Activated naive CD4-positive, alpha-beta T cell (primary cell): ENCODE measurements at places on chromosomes 2 and 18.

GRCh38 chr2:16664052-16664731 is 1.4 kb downstream of the CYRIA start:
- no peak for DNase-seq

DNA sequence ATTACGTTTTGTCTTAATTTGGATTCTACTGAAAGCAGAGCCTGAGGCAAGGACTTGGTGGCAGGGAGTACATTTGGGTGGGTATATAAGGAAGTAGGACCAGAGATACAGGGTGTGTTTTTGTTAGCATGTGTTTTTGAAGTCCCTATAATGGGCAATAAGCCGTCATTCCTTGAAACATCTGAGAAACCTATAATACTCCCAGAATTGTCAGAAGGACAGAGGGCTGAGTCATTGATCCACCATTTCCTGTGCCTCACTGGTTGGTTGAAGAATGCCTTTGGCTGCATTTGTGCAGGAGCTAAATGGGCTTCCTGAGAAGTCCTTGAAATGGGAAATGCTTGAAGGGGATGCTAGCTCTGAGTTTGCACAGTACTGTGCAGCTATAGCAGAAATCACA is 281.8 kb upstream of the ZEB2 start:
- no peak for DNase-seq

DNA sequence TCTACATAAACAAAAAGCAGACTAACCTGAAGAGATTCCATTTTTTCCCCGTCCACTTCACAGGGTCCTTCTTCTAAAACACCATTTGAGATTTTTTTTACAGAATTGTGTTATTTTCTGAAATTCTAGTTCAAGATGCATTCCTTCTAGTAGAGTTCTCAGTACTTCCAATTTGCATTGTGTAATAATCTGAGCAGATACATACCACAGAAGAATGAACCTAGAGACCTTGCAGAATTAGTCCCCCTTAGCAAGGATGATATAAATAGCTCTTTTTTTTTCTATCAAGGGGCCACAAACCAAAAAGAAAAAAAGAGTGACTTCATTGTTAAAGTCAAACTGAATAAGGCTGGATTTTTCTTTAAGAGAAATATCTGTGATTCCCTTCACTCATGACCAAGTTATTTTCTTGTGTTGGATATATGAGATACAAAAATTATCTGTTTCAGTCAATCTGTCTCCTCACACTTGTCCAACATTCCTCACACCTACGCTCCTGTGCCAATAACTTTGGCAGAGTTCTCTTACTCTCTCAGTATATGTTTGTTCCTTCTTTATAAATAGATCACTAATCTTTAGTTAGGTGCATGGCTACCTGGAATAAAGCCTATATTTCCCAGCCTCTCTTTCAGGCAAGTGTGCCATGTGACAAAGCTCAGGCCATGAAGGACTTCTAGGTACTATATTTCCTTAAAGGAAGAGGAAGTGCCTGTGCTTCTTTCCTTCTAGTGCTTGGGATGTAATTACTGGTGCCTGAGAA is 183.5 kb downstream of the ZNF385B start:
- no peak for DNase-seq

- no peak for DNase-seq
Observed at GRCh38 chr2:28639836-28640235, 111.8 kb upstream of the PPP1CB start.

GRCh38 chr2:138020432-138020831 is 56.2 kb downstream of the HNMT start:
- DNase-seq, result no peak

DNA sequence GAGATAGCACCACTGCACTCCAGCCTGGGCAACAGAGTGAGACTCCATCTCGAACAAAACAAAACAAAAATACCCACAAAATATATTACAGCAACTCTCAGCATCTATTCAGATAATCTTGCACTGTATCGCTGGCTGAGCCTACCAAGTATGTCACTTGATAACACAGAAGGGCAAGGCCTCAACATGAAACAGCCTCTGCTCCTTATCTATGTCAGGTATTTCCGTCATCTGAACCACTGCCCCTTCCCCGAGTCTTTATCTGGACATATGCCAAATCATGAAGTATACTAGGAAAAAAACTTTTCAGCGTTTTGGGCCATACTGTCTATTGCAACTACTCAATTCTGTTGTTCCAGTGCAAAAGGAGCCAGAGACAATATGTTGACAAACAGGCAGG is 17.7 kb downstream of the PDIA6 start:
- no peak for DNase-seq

GRCh38 chr2:15652801-15653200 is 61.1 kb downstream of the DDX1 start:
- no peak for DNase-seq

DNA sequence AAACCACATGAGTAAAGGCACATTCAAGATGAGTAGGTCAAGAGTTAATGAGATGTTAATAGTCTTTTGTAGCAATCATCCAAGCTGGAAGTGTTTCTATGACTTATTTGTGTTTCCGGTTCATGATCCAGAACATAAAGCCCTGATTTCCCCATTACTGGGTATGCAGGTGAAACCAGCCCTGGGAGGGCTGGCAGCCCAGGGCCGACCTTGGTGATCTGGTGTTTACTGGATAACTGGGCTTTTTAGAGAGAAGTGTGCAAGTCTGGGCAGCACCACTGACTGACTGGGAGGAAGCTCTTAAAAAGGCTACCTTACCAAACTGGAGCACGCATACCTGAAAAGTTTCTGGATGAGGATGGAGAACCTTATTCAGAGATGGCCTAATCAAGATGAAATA is 431.6 kb upstream of the VRK2 start:
- DNase-seq, result no peak

DNA sequence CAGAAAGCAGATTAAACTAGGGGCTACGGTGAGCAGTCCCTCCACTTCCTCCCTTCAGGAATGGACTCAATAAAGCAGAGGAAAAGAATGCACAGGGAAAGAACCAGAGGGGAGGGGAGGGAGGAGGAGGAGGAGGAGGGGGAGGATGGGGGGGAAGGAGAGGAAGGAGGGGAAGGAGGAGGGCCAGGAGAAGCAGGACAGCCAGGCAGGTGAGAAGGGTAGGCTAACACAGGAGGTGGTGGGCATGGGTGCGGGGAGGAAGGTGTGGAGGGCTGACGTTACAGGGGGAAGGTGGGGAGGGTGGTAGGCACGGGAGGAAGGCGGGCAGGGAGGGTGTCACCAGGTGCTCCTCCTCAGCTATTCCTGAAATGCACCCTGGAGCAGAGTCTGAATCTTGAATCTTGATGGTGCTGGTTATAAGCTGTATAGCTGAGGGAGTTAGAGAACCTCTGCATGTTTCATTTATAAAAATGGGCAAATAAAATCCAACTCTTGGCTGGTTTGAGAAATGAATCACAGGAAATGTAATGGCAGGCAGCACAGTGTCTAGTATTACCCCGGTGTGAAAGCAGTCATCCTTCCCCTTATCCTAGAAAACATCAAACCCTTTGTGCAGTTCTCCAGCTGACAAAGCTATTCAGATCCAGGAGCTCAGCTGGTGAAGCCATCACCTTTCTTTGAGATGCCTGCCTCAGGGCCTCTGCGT is 3.4 kb downstream of the TMEM18 start:
- no peak for DNase-seq

- no peak for DNase-seq
Observed at GRCh38 chr2:162028511-162028910, 45.5 kb downstream of the DPP4 start.

DNA sequence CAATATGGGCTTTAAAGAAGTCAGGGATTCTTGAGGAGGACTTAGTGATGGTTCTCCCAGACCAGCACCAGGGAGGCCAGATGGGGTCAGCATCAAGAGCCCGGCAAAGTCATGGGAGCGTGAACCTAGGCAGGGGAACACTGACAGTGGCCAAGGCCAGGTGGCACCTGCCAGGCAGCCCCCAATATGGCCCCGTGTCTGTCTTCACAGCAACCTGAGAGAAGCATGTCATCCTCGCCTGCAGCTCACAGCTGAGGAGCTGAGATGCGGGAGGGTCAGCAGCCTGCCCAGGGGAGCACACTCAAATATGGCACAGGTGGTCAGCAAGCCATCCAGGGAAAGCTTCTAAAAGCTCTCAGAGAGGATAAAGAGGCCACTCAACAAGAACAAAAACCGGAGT is 105.7 kb upstream of the GPC1 start:
- no peak for DNase-seq

DNA sequence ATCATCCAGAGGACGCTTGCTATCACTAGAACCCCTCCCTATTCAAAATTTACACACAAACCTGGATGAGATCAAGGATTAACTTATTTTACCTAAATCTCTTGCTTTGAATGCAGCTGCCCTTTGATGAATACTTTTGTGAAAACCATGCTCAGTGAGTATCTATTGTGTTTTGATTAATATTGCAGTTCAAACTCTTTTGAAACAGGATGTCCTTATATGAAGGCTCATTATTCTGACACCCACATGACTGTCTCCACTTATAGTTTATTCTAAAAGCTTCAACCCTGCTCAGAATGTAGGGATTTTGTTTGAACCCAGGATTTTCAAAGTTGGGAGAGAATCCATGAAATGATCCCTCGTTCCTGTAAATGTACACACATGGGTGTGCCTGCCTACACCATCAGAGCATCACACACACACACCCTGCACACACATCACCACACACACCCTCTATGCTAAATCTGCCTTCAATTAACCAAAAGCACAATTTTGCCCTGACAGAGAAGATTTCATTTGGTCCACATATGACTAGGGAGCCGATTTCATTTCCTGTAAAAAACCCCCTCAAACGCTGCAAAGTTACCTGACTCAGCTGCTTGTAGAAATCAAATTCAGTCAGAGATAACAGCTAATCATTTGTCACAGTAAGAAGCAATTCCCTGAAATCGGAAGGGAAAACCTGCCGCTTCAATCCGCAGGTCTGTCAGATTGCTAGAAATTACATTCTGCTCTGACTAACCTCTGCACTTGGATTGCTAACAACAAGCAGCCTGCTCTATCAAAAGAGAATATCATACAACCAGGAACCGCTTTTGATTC is 65.2 kb downstream of the ZEB2 start:
- DNase-seq, result no peak

GRCh38 chr2:172991031-172991430 is 84.6 kb upstream of the MAP3K20 start:
- DNase-seq, result no peak

DNA sequence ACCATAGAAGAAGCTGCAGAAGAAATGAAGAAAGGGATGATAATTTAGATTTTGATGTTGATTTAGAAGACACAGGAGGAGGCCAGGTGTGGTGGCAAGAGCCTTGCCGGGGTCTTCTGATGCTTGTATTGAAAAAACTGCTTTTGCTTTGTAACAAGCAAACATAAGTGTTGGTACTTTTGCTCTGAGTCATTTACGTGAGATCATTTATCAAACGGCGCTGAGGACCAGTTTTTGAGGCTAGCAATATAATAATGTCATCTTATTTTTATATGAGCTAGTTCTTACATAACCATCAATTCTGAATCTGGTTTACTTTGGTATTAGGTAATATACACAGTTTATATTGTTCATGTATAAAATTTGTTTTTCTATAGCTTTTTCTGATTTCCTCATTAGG is 30.6 kb downstream of the SPTBN1 start:
- DNase-seq, result no peak

DNA sequence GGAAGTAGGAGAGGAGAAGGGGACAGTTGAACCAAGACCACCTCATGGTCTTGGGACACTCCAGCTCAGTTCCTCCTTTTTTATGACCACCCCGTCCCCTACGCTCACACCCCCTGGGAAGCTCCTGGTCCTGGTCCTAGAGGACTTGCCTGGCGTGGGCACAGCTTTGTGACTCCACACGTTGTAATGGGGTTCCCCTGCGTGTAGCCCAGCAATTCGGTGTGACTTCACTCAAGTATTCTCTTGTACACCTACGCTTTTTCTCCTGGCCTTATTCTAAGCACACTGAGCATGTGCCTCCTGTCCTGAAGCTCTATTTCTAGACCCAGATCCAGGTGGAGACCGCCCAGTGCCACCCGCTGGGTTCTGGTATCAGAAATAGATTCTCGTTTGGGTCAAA is 36.1 kb upstream of the B3GNT7 start:
- no peak for DNase-seq

DNA sequence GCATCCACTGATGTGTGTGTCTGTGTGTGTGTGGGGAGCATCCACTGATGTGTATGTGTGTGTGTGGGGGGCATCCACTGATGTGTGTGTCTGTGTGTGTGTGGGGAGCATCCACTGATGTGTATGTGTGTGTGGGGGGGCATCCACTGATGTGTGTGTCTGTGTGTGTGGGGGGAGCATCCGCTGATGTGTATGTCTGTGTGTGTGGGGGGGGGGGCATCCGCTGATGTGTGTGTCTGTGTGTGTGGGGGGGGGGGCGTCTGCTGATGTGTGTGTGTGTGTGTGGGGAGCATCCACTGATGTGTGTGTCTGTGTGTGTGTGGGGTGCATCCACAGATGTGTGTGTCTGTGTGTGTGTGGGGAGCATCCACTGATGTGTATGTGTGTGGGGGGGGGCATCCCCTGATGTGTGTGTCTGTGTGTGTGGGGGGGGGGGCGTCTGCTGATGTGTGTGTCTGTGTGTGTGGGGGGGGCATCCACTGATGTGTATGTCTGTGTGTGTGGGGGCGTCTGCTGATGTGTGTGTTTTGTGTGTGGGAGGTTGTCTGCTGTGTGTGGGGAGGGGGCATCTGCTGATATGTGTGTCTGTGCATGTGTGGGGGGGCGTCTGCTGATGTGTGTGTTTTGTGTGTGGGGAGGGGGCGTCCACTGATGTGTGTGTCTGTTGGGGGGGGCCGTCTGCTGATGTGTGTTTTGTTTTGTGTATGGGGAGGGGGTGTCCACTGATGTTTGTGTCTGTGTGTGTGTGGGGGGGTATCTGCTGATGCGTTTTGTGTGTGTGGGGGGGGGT is 125.9 kb downstream of the NFATC1 start:
- DNase-seq, result no peak

GRCh38 chr2:96427169-96427568 is 78.0 kb downstream of the NEURL3 start:
- DNase-seq, result no peak

DNA sequence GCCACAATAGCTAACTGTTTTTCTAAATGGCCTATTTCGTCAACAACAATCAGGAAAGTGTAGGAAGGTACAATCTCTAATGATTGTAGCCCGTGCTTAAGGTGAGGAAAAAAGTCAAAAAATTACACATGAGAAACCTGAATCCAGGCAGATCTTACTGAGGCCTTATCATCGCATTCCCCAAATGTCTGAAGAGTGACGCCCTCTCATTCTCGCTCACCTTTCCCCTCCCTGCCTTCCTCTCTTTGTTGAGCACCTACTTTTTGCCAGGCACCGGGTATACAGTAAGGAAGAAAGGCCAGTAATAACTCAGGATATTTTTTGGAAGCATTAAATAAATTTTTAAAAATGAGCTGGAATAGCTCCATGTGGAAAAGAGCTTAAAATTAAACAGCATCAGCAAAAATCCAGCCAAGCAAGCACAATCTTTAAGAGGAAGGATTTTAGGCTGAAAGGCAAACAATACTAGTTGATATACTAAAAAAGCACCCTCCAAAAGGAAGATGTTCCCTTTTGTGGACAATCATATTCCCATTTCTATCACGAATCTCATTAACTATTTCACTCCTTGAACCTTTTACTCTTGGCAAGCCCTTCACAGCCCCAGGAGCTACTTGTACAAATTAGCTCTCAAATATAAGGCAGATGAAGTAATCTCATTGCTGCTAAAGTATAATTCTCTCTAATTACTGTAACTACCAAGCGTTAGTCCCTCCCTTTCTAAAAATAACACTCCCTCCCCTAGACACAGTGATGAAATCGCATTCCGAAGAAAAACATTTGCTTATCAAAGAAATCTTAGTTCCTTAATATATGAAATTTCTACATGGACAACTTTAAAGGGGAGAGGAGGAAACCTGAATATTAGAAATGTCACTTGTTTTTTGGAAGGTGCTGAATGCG is 40.0 kb downstream of the STAT1 start:
- no peak for DNase-seq
